Activated CD4-positive, alpha-beta T cell treated with anti-CD3 and anti-CD28 coated beads for 1 hour (primary cell): ENCODE measurements at places on chromosomes 13 and 19.

GRCh38 chr13:30867089-30867669, 38.9 kb upstream of the MEDAG start:
- DNase-seq, result no peak

DNA sequence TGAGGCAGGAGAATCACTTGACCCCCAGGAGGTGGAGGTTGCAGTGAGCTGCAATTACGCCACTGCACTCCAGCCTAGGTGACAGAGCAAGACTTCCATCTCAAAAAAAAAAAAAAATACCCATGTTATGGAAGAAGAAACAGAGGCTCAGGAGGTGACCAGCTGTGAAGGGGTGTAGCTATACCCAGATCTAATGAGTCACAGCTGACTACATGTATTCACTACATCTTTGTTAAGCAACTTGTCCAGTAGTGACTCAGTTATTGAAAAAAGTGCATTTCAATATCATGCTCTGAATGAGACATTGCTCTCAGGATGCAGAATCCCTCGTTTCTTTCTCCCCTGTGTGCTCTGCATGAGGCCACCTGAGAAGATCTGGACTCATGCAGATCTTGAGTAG, 16.1 kb upstream of the SPART start:
- DNase-seq, result no peak

GRCh38 chr19:33373453-33374235, at the start of gene CEBPG:
TSS of gene CEBPG (plus strand) at chr19:33373709. CDS start at chr19:33379240, 5,531 bp downstream.
- DNase-seq, result peak; percentile 93

DNA sequence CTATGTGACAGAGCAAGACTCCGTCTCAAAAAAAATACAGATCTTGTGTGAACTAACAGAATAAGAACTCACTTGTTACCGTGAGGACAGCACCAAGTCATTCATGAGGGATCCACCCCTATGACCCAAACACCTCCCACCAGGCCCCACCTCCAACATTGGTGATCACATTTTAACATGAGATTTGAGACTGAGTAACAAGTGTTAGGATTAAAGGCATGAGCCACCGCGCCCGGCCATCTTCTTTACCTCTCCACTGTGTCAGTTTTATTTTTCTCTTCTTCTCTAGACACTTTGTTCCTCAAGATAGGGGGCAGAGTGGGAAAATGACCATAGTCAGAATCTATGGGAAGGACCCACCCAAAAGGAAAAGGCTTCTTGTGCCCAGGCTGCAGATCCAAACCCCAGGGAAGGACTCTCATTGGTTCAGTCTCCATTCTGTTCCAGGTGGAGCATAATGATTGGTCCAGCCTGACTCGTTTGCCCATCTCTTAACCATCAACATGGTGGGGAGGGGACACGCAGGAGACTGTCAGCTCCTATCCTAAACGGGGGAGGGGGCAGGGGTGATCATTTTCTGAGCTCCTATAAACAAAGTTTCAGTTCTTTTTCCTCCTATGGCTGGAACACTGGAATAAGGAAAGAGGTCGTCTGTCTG, 1.3 kb upstream of the CALM3 start:
- DNase-seq, result no peak

DNA sequence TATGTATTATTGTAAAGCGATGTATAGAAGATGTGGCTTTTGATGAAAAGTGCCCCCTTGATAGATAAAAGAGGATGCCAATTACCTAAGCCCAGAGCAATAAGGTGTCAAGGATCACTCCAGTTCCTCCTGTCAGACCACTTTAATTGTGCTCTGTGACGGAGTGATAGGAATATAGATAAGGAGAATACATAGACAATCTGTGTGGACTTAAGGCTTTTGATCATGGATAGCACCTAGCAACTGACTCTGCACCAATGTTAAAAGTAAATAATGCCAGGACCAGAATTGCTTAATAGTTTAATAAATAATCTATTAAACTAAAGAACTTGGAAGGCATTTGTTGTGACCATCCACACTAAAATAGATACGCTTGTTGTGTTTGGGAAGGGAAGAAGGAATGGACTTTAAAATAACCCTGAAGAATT, 390.7 kb upstream of the ARGLU1 start:
- no peak for DNase-seq

DNA sequence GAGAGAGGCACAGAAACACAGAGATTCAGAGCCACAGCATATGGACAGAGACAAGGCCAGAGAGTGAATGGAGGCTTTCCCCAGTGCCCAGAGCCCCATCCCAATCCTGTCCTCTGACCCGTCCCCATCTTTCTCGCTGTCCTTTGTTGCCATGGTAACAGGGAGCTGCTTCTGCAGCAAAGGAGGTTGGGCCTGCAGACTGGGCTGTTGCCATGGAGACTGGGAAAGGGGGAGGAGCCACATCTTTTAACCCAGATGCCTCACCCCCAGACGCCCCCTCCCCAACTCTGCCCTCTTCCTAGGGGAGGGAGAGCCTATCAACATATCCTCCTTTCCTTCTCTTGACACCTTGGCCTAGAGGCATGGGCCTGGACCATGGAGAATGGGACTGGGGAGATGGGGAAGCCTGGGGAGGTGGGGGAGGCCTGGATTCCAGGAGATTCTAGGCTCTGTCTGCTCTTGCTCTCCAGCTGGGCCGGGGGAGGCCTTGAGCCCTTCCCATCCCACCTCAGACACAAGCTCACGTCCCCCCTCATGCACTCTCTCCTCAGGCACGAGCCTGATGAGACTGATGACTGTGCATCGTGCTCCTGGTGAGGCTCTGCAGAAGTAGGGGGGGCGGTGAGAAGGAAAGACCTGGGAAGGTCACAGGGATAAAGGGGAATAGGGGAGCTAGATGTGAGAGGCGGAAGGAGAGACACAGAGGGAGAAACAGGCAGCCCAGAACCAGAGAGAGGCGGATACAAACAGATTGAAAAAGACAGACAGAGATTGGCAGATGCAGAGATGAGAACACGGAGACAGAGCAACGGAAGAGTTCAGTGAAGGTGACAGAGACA, 2.1 kb upstream of the ATP1A3 start:
- no peak for DNase-seq

- no peak for DNase-seq
Measured at GRCh38 chr19:29565171-29565570, 39.4 kb downstream of the VSTM2B start.

- DNase-seq, result no peak
Measured at GRCh38 chr19:38079926-38080380, 144.1 kb downstream of the DPF1 start.

DNA sequence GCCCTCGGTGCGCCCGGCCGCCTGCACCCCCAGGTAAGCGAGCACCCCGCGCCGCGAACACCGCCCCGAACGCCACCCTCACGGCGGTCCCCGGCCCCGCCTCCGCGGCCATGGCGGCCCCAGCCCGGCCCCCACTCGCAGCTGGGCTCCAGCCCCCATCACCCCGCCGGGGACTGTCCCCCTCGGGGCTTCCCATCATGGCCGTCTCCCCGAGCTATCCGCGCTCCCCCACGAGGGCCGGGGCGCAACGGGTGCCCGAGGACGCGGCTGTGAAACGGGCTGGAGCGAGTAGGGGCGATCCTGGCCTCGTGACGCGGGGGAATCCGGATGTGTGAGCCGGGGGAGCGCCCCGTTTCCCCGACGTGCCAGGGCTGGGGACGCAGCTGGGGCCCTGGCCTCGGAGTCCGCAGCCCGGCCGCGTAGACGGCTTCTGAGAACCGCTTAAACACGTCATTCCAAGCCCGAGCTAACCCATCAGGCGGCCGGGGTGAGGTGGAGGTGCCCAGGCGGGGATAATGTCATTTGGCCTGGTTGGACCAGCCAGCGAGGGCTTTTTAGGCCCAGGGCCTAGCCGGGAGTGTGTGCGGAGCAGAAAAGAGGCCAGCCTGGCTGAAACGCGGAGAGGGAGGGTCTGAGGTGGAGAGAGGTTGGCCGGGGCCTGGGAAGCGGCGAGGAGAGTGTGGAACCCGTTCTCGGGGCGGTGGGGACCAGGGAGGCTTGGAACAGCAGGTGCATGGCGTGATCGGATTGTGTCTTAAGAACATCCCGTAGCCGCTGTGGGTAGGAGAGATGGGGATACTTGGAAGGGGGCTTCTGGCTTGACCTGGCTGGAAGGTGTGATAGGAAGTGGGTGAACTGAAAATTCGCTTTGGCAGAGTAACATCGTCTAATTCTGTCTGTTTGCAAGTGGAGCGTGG, 550 bp downstream of the CERS4 start:
- peak; percentile 63 for DNase-seq

DNA sequence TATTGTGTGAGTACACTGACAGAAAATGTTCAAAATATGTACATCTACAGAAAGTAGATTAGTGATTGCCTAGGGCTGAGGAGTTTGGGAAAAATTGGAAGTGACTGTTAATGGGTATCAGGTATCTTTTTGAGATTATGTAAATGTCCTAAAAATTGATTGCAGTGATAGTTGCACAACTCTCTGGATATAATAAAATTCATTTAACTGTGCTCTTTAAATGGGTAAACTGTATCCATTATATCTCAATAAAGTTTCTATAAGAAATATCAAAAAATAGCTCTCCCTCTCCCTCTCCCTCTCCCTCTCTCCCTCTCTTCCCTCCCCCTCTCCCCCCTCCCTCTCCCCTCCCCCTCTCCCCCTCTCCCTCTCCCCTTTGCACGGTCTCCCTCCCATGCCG, 9.4 kb upstream of the ZNF227 start:
- DNase-seq, result no peak

- no peak for DNase-seq
Measured at GRCh38 chr13:36069881-36070366, 61.3 kb downstream of the DCLK1 start.

GRCh38 chr13:94263038-94263437, 216.4 kb downstream of the DCT start:
- DNase-seq, result no peak

DNA sequence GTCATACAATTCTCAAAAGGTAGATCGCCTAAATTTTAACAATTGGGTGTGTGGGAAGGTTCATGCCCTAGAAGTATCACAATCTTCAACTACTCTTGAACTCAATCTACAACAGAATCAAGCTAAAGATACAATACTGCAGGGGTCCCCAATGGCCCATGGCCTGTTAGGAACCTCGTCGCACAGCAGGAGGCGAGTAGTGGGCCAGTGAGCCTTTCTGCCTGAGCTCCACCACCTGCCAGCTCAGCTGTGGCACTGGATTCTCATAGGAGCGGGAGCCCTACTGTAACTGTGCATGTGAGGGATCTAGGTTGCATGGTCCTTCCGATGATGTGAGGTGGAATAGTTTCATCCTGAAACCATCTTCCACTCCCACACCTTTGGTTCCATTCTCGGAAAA, 230.6 kb downstream of the KLF12 start:
- DNase-seq, result no peak

- DNase-seq, result peak; percentile 12
Measured at GRCh38 chr13:27339299-27339698, 68.7 kb downstream of the RASL11A start.

DNA sequence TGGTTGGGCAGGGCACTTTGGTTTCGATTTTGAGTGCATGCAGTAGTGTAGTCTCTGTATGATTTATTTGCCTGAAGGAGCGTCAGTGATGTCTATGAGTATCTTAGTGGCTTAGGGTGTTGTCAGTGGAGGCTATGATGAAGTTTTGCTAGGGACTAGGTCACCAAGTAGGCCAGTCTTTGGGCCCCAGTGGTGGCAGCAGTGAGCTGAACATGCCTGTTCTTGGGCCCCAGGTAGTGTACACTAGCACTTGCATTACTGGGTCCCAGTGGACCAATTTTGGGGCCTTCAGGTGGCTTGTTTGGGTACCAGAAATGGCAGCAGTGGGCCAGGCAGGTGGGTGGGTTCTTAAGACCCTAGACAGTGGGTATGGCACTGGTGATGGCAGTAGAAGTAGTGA, 598.7 kb upstream of the SPRY2 start:
- DNase-seq, result no peak

GRCh38 chr13:30881191-30881651, 24.9 kb upstream of the MEDAG start:
- DNase-seq, result no peak

DNA sequence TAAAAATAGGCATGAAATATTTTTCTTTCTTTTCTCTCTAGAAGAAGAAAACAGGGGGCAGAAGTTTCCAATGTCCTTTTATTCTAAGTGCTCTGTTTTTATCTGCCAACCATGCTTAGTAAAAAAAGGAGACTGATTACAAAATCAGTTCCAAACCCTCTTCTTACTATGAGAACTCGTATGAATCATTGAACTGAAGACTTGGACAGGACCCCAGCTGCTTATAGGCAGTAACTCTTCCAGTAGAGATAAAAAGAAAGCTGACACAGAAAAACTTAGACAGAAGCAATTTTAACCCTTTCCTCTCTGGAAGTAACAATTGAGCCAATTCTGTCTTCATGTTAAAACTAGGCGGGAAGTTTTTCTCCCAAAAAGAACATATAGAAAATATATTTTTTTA, 24.5 kb upstream of the FREM2 start:
- DNase-seq, result no peak

GRCh38 chr19:13339869-13340268, 166.4 kb downstream of the CACNA1A start:
- DNase-seq, result no peak

DNA sequence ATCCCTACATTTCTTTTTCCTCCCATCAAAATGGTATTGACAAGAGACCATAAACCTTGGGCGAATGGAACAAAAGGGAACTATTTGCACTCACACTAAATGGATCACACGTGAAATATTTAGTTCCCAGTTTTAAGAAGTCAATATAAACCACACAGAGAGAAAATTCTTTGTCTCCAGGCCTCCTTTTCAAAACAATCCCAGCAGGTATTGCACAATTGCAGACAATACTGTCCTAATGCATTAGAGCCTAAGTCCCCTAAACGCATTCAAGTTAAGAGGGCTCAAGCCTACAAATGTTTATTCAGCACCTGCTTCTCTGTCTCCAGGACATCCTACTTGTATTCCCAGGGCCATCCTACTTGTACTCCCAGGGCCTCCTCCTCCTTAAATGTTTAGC, 1.3 kb upstream of the B3GLCT start:
- DNase-seq, result no peak

DNA sequence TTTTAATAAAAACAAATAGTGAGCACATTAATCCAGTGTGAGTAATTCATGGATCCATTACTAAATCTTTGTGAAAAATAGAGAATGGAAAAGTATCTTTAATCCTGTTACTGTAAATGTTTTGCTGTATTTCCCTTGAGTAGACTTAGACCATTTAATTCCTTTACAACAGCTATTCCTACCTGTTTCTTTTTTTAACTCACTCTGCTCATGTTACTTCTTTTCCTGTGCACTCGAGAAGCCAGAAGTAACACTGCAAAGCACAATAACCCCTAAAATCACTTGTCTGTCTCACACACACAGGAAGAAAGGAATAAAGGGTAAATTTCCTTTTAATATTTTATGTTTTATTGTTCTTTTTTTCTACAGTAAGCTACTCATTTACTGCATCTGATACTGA, 244.3 kb downstream of the SHISA2 start:
- no peak for DNase-seq

DNA sequence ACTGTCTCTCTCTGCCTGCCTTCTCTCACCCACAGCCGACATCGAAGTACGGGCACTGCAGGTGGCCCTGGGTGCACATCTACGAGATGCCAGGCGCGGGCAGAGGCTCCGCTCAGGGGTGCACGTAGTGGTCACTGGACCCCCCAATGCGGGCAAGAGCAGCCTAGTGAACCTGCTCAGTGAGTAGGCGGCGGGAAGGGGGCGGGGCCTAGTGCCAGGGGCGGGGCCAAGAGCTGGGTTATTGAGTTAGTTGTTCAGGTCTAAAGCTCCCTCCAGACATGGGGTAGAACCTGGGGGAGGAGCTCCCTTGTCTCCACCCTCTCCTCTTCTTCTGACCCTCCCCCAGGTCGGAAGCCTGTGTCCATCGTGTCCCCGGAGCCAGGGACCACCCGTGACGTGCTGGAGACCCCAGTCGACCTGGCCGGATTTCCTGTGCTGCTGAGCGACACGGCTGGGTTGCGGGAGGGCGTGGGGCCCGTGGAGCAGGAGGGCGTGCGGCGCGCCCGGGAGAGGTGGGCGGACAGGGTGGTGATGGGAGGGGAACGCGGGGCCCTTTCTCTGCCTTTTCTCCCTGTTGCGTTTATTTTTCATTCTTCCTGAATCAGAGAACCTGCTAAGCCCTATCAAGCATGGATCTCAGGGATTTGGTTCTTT, 1.9 kb downstream of the GTPBP3 start:
- DNase-seq, result no peak
